Stimulated activated CD8-positive, alpha-beta memory T cell treated with anti-CD3 and anti-CD28 coated beads, Interleukin-15, amount 100 ng/mL, for 48 hours (primary cell): ENCODE measurements at places on chromosomes 6 and 20.
A peak's percentile ranks its signal among the peaks of the same experiment; 100 is the strongest.

- no peak for DNase-seq
Measured at GRCh38 chr6:6829872-6830685, 241.6 kb downstream of the LY86 start.

DNA sequence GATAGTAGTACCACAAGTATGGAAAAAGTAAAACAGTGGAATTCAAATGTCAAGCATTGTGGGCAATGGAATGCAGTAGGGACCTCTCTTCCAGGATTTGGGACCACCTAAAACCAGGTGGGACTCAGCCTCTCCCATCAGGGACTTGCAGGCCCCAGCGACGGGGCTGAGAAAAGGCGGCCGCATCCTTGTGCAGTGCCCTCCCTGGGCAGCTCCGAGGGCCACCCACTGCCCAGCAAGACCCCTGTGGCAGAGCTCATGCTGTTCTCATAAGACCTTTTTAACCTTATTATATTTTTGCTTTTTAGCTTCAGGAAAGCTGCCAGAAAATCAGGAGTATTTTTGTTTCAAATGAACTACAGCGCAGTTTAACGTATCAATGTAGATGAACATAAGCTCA is 142.6 kb upstream of the RPS6KA2 start:
- DNase-seq: no peak

DNA sequence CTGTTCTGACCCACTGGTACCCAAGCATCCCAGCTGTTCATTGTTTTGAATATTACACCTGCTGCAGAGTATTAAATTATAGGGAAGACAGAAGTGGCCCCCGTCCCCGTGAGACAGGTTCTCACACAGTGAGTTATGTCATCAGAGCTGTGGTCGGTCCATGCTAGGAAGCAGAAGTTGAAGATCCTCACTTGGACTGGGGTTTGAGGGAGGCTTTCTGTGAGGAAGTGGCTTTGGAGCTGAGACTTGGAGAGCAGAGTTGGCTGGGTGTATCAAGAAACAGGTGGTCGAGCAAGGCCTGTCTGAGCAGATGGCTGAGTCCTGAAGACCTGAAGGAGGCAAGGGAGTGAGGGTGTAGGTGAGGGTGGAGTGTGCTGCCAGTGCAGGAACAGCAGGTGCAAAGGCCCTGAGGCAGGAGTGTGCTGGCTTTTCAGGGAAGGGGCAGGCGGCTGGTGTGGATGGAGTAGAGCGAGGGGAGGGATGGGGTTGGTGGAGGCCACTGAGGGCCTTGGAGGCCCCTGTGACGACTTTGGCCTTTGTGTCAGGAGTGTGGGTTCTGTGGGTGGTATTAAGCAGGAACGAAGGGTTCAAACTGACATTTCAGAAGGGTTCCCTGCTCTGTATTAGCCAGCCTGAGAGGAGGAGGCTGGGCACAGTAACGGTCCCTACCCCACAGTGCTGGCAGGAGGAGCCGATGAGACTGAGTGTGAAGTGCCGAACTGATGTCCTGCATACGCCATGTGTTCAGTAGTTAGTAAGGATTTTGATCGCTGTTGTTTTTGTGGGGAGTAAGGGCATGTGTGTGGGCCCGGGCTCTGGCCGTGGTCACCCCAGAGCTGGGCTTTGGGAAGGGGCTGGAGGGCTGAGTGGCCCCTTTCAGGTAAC is 11.8 kb downstream of the SRC start:
- no peak for DNase-seq

- DNase-seq: peak; percentile 72
Measured at GRCh38 chr20:30376767-30377658, 880.5 kb upstream of the DEFB115 start.

DNA sequence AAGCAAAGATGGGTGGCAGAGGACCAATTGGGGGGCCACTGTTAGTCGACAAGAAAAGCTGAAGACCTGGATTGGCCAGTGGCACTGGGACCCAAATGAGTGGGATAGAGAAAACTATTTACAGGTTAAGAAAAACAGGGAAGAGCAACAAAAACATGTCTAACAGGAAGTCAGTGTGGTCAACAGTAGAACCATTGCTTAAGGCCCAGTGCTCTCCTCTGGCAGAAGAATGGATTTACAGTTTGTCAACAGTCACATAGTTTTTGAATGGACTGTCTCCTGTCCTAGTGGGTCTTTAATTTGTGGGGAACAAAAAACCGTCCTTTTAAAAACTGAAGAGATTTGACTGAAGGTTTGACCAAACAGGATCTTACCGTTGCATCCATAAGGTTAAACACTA is 12.1 kb upstream of the WTAP start:
- DNase-seq: no peak

GRCh38 chr6:166055801-166056200 is 111.8 kb downstream of the TBXT start:
- DNase-seq: no peak

GRCh38 chr6:19896693-19897010 is 59.5 kb downstream of the ID4 start:
- no peak for DNase-seq

DNA sequence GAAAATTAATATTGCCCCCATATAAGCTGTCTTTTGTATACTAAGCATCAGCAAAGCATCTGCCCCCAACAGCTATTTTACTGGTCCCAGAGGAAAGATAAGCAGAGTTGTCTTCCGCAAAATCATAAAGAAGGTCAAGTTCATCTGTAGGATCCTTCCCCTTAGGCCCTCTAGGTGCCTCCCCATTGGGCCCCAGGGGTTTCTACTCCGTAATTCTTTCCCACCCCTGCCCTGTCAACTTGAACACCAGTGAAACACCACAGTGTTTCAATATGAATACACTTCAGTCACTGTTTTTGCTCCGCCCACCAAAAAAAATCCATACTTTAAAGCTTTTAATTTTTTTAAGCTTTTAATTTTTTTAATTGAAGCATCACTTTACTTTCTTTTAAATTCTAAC is 159.2 kb downstream of the ATXN1 start:
- peak; percentile 55 for DNase-seq

- DNase-seq: no peak
Measured at GRCh38 chr6:116018976-116019375, 41.7 kb downstream of the FRK start.

DNA sequence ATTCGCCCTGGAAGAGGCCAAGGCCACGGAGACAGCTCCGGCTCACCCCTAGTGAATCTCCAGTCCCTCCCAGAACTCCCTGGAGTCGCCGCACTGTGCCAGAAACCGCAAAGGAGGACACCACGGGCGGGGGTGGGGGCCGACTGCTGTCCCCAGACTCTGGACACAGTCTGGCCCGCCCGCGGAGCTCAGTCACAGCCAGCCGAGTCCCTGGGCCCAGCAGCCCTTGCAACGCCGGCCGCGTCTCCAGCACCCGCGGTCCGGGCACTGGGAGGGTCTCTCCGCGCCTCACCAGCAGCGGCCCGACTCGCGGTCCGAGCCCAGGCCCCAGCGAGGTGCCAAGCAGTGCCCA is 518 bp downstream of the PEX6 start:
- DNase-seq: no peak
